WTC11 (cell line): ENCODE measurements at places on chromosomes 1 and 21. TPM values are rescaled to one million over a fixed set of nuclear protein-coding genes. Genes with fewer than 3 reads are reported as not detected.

ZFP69B gene
- 6.8 to 8.2 TPM (median 7.1 TPM) in 3 replicates for total RNA-seq

GRCh38 chr1:193264313-193265065 lies 78.1 kb upstream of the B3GALT2 start:
- no peak for DNase-seq
- no peaks in the 10 kb centered on the region; the same call in 1 of the 2 replicates for H3K36me3 ChIP-seq

DNA sequence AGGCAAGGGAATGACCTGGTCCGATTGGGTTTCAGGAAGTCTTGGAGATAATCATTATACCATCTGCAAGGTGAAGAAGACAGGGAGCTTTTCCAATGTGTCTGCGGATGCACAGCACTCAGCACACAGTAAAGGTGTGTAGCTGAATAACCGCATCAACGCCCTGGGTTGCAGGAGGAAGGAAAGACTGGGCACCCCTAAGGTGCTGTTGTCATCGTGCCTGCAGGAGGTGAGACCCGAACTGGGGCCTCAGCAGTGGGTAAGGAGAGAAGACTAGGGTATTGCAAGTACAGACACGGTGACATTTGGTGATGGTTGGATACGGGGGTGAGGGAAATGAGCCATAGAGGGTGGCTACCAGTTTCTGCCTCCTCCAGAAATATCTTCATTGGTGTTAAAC lies 1.1 kb upstream of the TRIM62 start:
- peak overlapping the region; percentile 65 for H3K4me3 ChIP-seq
- H3K4me1 ChIP-seq, result peaks cover 24% of the 10 kb centered on the region
- no peaks in the 10 kb centered on the region for H3K36me3 ChIP-seq
- H3K27me3 ChIP-seq, result peaks cover 18% of the 10 kb centered on the region

- DNase-seq, result no peak
- no peak overlapping the region for H3K4me3 ChIP-seq
- H3K36me3 ChIP-seq, result peaks cover 3% of the 10 kb centered on the region; the same call in 1 of the 2 replicates
- H3K4me1 ChIP-seq, result no peaks in the 10 kb centered on the region
- H3K27me3 ChIP-seq, result peaks cover 48% of the 10 kb centered on the region
- no peak overlapping the region for H3K27ac ChIP-seq
Observed at GRCh38 chr1:33312413-33312749, 8.5 kb downstream of the A3GALT2 start.

- H3K36me3 ChIP-seq, result no peaks in the 10 kb centered on the region; the same call in 1 of the 2 replicates
- H3K4me1 ChIP-seq, result peaks cover 33% of the 10 kb centered on the region
- no peak overlapping the region for H3K27ac ChIP-seq
- no peak overlapping the region for H3K4me3 ChIP-seq
- no peak for DNase-seq
Observed at GRCh38 chr1:114033961-114034360, 54.7 kb downstream of the OLFML3 start.

- no peak overlapping the region for H3K27ac ChIP-seq
- H3K27me3 ChIP-seq, result no peaks in the 10 kb centered on the region
- H3K4me1 ChIP-seq, result peaks cover 40% of the 10 kb centered on the region
- no peak overlapping the region for H3K4me3 ChIP-seq
Observed at GRCh38 chr1:79499541-79499940, 493.0 kb upstream of the ADGRL4 start.

DNA sequence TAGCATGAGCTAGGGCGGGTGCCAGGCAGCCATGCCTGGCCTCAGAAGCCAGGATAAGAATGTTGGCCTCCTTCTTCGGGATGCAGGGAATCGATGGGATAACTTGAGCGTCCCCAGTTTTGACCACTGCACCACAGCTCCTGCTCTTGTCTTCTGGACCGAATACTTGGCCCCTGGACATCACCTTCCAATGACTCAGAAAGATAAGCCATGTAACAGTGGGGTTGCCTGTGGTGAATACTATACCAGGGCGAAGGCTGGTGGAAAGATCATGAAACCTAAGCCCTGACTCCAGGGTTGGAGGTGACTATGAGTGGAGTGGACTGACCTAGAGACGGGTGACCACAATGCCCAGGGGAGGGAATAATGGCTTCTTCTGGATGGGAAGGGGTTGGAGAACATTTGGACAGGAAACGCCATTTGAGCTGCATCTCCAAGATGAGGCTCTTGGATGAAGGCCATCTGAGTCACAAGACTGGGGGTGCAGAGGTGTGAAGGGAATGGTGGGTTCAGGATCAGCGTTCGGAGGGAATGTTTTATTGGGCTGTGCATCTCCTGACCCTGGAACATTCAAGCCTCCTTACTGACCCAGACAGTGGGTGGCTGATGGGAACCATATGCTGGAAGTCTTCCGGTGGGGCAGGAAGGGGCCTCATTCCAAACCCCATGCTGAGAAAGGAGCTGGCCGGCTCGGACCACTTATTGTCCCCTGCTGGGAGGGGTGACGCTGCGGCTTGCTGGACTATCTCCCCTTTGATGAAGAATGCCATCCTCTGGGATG lies 18.5 kb upstream of the KCNE2 start:
- DNase-seq, result no peak
- H3K27ac ChIP-seq, result no peak overlapping the region
- H3K36me3 ChIP-seq, result no peaks in the 10 kb centered on the region
- H3K4me1 ChIP-seq, result no peaks in the 10 kb centered on the region
